ENCODE measurements at places on chromosomes 3 and 15.

DNA sequence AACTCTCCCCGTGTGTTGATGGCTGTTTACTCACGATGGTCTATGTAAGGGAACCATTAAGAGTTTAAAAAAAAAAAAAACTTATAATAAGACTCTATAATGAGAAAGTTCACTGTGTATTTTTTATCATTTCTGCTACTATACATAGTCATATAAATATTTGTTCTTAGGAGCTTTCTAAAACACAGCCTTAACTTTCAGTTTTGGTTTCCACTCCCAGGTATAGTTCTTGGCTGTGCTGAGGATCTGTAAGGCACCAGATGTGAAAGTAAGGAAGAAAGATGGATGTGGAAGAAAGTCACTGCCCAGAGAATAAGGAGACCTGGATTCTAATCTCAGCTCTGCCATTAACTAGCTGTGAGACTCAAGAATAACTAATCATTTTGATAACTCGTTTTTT lies 101.9 kb upstream of the THBS1 start:
- no peak for DNase-seq

GRCh38 chr3:48695393-48695753 lies 9.7 kb upstream of the NCKIPSD start:
- no peak for DNase-seq

GRCh38 chr3:193190146-193190786 lies 50.8 kb upstream of the PLAAT1 start:
- DNase-seq = no peak

GRCh38 chr15:91385311-91385710 lies 285.3 kb downstream of the SV2B start:
- DNase-seq = no peak

GRCh38 chr3:61913701-61914100 lies 352.3 kb downstream of the PTPRG start:
- DNase-seq = no peak

DNA sequence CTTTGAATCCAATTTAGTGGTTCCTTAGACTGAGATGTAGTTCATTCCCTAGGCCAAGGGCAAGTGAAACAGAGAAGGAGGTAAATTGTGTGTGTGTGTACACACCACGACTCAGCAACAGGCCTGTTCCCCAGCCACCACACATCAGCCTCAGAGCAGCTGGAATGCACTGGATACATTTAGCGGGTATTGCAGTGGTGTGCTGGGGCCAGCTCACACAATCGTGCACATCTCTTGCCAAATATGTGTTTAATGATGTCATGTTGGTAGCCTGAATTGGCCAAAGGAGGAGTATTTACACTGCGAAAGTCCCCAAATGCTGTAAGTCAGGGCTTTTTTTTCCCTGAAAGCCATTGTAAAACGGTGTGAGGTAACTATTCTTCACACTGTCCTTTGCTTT lies 82.3 kb downstream of the RBPMS2 start:
- DNase-seq = no peak

- no peak for DNase-seq
These were observed 96.2 kb upstream of the KCNMB2 start for GRCh38 chr3:178440043-178440442.

GRCh38 chr3:63015614-63016309 lies 140.5 kb upstream of the CADPS start:
- DNase-seq = no peak

DNA sequence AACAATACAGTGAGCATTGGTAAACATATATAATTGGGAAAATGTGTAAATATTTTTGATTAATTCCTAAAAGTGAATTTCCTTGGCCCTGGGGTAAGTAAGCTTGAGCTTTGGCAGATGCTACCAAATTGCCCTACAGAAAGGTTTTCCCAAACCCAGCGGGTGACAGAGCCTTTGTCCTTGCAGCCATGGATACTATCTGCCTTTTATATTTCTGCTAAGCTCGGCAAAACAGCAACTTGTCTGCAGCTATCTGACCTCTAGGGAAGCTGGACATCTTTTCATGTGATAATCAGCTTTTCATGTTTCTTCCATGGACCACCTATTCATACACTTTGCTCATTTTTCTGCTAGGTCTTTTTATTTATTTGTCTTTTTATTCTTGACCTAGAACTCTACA lies 64.7 kb upstream of the SEC22A start:
- DNase-seq = no peak

All from stimulated activated CD8-positive, alpha-beta memory T cell treated with anti-CD3 and anti-CD28 coated beads, Interleukin-4, amount 100 ng/mL, for 24 hours (primary cell).